ENCODE measurements at places on chromosomes 6 and 20. TPM values are rescaled to one million over a fixed set of nuclear protein-coding genes. Genes with fewer than 3 reads are reported as not detected.

EEF1A2 gene
- total RNA-seq: 1,274 TPM

AVP gene
- 0.84 TPM for total RNA-seq

DNA sequence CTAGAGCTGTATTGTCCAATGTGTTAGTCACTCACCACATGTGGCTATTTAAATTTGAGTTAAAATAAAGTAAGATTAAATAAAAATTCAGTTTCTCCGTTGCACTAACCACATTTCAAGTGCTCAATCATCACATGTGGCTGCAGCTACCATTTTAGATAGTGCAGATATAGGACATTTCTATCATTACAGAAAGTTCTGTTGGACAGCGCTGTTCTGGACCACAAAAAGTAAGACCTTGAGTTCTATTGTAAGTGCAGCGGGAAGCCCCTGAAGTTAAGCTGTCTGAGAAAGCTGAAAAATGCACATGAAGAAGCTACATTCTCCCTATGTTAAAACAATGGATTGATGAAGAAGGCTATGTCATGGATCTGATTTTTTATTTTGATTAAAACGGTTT lies 1.1 kb downstream of the ORC3 start:
- DNase-seq: no peak

DNA sequence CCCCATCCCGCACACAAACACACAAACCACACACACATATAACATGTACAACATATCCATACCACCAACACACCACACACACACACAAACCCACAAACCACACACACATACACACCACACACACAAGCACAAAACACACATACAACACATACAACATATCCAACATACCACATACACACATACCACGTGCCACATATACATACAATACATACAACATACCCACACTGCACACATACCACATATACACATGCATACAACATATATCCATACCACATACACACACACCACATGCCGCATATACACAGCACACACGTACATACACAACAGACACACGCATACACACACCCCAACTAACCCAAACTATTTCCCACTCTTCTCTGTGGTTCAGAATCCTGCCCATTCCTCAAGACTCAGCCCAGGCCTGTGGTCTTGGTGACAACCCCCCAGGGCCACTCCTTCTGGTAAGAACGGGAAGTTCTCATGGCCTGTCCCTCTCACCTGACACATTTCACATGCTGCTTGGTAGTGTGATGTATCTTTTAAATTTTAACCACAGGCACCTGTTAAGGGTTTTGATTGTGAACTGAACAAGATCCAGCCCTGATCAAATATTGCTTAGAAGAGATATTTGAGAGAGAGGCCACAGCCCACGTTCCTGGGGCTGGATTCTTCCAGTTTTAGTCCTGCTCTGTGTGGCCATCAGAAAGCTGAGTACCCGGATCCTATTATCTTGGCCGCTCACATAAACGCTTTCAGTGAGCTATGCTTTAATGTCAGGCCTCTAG lies 55.9 kb upstream of the KCNK16 start:
- DNase-seq: no peak

- no peak for DNase-seq
Observed at GRCh38 chr6:53581173-53581773, 36.4 kb upstream of the GCLC start.

DNA sequence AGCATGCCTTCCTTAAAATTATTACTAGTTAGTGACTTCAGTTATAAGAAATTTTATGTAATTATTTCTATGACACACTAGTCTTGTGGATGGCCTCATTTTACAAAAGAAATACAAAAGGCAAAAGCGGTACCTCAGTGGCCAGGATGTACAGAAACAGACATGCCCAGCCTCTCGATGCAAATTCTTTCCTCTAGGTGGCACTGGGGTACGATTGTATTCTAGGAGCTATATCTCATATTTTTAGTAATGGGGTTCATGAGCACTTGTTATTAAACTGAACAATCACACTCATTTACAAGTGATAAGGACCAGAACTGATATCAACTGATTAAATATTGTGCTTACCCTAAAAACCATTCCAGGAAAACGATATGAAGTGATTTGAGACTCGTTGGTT lies 59.8 kb downstream of the SOD2 start:
- no peak for DNase-seq

DNA sequence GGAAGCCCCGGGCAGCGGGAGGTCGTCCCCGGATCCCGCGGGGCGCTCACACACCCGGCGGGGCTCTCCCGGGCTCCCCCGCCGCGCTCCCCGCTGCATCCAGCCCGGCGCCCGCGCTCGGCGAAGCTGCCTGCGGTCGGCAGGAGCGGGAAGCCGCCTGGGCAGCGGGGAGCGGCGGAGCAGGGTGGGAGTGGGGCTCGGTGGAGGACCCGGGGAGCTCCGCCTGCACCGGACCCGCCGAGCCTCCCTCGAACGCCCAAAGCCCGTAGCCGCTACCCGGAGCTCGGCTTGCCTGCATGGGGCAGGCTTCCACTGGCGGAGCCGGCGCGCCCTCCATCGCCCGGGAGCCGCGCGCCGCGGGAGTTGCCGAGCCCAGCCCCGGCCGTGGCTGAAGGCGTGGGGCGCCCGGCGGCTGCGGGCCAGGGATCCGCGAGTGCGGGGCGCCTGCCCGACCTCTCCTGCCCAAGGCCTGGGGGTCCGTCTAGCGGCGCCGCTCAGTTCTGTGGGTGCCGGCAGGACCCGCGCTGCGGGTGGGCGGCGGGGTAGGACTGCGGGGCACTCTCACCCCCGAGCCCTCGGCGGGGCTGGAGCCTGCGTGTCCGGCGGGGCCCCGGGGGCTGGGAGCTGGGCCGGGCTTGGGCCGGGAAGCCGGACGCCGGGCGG lies 671 bp downstream of the CDH4 start:
- DNase-seq: no peak

GRCh38 chr20:33733654-33734576 lies 2.1 kb downstream of the ZNF341 start:
- peak; percentile 69 for DNase-seq

DNA sequence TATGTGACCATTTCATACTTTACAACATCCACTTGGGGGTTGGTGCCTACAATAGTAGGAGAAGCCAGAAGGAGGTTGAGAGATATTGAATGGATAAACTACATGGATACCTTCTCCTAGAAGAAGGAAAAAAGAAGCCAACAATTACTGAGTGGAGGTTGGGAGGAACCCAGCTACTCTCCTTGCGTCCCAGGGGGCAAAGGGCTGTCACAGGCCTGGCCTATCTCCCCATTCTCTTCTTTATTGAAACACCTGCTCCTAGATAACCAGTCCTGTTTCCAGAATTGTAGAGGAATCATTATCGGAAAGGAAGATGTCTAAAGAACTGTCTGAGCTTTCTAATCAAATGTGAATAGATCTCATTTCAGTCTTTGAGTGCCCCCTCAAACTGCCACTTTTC lies 115.1 kb downstream of the MAP7 start:
- no peak for DNase-seq

- no peak for DNase-seq
Observed at GRCh38 chr20:10502098-10502526, 67.0 kb downstream of the SLX4IP start.
